Thyroid gland (tissue), 4 donors: ENCODE measurements at places on chromosomes 7 and 10. TPM values are rescaled to one million over a fixed set of nuclear protein-coding genes. Genes with fewer than 3 reads are reported as not detected.
A peak's percentile ranks its signal among the peaks of the same experiment; 100 is the strongest.

GRCh38 chr7:112833082-112833481 is 42.9 kb upstream of the TMEM168 start:
- DNase-seq: no peak

The UNCX gene
- total RNA-seq: not detected

- DNase-seq: peak; percentile 15
Measured at GRCh38 chr7:116395141-116395791, 104.3 kb upstream of the CAV2 start.

GRCh38 chr10:98748298-98748697 is 301.6 kb upstream of the HPS1 start:
- DNase-seq: no peak

- DNase-seq: no peak
Measured at GRCh38 chr10:4535521-4535920, 290.5 kb upstream of the AKR1E2 start.

GRCh38 chr10:68156373-68157185 is 47.3 kb downstream of the MYPN start:
- DNase-seq: peak; percentile 52

DNA sequence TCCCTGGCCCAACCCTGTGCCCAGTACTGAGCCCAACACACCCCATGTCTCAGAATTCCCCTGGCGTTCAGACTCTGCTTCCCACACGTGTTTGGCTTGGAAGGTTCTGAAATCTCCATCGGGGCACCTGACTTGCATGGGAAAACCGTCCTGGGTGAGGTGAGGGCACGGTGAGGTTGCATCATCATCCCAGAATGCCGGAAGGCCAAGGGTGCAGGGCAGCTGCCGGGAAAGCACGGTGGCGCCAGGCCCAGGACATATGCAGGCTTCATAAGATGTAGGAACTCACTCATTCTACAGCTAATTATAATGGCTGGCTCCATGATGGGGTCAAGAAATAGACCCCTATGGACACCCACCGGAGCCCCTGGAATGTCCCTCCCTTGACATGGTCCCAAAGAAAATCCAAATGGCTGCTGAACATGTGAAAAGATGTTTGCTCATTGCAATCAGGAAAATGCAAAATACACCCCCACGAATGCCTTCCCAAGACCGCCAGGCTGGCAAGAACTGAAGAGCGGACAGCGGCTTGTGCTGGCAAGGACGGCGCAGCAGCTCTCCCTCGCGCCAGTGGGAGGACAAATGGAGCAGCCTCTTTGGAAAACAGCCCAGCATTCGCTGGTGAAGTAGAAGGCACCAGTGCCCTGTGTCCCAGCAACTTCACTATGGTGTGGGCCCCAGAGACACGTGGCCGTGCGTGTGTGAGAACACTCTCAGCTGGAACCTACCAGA is 2.3 kb downstream of the KNDC1 start:
- no peak for DNase-seq

The C10orf95 gene
- total RNA-seq: 2.9 TPM

The ZC3HAV1L gene
- total RNA-seq: 46.6 TPM

The AKR1C3 gene
- total RNA-seq: 42.7 TPM

The BAIAP2L1 gene
- 18.7 TPM for total RNA-seq

The SDHAF3 gene
- total RNA-seq: 12.5 TPM

The IKZF1 gene
- total RNA-seq: 8.9 TPM

The LRRD1 gene
- total RNA-seq: 0.20 TPM

The AKR1C4 gene
- not detected for total RNA-seq

DNA sequence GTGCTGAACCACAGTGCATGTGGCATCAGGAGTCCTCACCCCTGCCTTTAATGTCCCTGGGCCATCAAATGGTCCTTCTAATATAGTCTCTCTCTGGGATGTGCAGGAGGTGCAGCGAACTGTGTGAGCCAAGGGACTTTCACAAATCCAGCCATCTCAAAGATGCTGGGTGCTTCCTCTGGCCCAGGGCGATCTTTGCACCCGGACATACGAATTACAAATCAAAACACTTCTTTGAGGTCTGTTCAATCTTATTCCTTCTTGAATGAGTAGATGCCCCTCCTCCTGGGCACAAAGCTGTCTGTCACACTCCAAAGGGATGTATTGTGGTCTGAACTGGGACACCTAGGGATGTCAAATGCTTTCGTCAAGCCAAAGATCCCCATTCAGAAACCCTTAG is 60.6 kb downstream of the VSTM4 start:
- no peak for DNase-seq

DNA sequence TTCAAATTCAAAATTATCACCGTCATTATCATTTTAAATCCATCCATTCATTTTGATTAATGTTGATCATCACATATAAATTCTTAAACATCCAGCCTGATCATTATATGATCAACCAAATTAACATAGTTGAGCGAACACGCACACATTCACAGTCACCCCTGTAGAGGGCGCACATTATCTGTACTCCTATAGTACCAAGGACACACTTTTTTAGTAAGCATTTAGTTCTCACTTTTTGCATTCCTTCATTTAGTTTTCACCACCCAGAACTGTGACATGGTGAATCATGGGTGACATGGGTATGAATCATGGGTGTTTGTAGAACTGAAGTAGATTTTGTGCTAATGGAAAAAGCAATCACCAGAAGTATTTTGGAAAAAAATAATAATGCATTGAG is 26.0 kb upstream of the ZNF735 start:
- DNase-seq: no peak

DNA sequence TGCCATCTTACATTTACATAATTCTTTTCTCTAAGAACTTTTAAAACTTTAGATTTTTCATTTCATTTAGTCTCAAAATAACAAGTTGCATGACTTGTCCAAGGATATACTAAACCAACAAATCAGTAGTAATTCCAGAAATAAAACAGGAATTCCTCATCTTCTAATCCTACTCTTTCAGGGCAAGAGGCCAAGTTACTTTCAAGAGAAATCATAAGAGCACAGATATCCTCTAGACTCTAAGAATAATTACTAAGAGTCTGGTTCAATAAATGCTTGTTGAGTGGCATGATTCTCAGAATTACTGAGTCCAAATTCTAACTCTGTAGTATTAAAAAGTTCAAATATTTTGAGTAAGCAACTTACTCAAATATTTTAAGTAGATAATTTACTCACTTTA is 12.9 kb downstream of the PDZD8 start:
- DNase-seq: no peak

GRCh38 chr7:102175423-102176170 is 111.1 kb upstream of the SH2B2 start:
- no peak for DNase-seq

GRCh38 chr7:26202019-26202990 is 760 bp downstream of the CBX3 start:
- peak; percentile 54 for DNase-seq

The LGI1 gene
- not detected for total RNA-seq

DNA sequence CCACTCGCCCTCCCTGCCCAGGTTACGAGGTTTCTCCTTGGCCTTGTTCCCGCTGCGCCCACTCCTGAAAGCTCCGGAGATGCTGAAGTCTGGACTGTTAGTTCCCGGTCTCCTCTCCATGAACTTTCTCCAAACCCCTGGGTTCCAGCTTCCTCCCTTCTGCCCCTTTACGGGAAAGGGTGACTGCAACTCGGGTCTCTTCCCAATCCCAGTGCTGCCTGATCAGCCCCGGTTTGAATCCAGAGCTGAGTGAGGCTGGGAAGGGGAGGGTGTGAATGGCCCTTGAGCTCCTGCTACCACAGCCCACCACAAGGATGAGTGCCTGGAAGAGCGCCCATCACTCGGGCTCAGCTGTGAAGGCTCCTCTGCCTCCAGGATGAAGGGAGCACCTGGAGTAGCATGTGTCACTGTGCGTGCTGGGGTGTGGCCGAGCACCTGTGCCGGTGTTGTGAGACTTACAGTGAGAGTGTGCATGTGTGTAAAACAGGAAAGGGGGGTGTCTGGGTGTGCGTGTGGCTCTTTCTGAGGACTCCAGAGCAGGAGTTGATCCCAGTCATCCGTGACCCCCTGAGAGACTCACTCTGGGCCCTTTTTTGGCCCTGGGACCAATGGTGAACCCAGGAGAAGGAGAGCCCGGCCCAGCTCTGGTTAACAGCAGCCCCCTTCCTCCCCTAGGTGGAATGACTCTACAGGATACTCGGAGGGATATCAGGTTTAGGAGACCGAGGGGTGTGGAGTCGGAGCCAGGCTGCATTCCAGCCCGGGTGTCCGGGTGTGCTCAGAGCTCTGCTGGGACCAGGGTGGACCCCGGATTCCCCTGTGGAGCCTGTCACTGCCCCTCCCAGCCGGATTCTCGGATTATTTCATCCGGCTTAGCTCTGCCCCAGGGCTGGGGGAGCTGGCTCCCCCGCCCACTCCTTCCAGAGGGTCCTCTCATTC is 1.1 kb upstream of the ZNF467 start:
- peak; percentile 65 for DNase-seq
